ENCODE measurements at places on chromosomes 11 and 22. TPM values are rescaled to one million over a fixed set of nuclear protein-coding genes. Genes with fewer than 3 reads are reported as not detected.

Gene PANX3
- not detected for polyA plus RNA-seq

Gene PATE2
- polyA plus RNA-seq, result 0.25 TPM

Gene C22orf23
- polyA plus RNA-seq, result 5.9 TPM

Gene PRR5
- 24.5 TPM for polyA plus RNA-seq

Gene SLC35C1
- 6.4 TPM for polyA plus RNA-seq

Gene SLC5A4
- 1.4 TPM for polyA plus RNA-seq

Gene APBB1
- polyA plus RNA-seq, result 55.3 TPM

Gene KDM4E
- 0.47 TPM for polyA plus RNA-seq

Gene PDE3B
- 10.5 TPM for polyA plus RNA-seq

Gene MPZL3
- polyA plus RNA-seq, result 6.5 TPM

Gene SHANK3
- 13.6 TPM for polyA plus RNA-seq

- DNase-seq, result no peak
Measured at GRCh38 chr11:5297721-5298323, 3.9 kb downstream of the OR51B4 start.

- no peak for DNase-seq
Measured at GRCh38 chr11:72587696-72588095, 86.5 kb downstream of the PDE2A start.

- no peak for DNase-seq
Measured at GRCh38 chr22:43262990-43263644, 76.2 kb upstream of the TTLL12 start.

DNA sequence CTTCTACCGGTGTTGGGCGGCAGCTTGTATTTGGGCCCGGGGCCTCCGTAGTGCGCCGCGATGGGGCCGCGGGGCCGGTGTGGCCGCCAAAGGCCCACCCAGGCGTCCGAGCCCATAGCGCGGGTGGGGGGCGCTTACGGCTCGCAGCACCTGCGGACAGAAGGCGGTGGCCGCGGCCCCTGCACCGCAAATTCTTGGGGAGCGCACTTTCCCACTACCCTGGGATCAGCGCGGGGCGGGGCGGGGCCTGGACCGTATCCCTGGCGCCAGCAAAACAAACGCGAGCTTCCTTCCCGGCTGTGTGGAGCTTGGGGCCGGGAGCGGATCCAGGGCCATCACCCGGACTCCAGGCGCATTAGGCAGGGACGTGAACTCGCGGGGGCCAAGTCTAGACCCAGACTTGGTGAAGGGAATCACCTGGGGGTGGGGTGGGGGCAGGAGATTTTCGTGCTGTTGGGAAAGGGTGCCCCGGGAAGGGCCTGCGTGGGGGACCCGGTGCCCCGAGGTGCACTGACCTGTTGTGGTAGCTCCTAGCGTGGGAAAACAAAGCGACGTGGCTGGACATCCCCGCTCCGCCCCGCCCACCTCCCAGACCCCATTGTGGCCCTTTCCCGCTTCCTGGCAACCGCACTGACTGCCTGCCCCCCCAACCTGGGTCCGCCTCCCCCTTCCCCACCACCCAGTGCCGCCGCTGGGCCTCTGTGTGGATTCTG lies 2.3 kb upstream of the TYMP start:
- DNase-seq, result no peak

DNA sequence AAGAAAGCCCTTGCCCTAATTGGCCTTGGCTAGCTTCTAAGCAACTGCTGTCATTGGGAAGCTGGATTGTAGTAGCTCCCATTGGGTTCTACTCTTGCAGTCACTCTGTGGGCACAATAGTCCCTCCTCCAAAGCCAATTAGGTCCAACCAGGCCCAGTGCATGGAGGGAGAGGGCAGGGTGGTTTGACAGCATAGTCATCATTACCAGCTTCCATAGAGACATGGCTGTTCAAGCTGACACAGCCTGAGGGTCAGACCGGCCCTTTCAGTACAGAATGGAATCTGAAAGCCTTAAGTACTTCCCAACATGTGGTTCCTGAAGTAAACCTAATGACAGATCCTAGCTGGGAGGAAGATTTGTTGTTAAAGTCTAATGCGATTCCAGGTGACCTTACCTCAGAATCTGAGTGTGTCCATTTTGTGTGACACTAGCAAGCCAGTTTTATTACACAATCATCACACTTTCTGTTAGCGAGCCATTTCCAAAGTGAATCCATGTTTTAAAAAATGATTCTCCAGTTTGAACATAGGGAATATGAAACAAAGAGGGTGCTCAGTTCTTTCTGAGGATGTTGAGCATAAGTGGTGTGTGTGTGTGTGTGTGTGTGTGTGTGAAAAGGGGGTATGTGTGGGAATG lies 6.9 kb downstream of the PLET1 start:
- no peak for DNase-seq

- peak; percentile 77 for DNase-seq
Measured at GRCh38 chr11:130827451-130828377, 88.6 kb downstream of the SNX19 start.

DNA sequence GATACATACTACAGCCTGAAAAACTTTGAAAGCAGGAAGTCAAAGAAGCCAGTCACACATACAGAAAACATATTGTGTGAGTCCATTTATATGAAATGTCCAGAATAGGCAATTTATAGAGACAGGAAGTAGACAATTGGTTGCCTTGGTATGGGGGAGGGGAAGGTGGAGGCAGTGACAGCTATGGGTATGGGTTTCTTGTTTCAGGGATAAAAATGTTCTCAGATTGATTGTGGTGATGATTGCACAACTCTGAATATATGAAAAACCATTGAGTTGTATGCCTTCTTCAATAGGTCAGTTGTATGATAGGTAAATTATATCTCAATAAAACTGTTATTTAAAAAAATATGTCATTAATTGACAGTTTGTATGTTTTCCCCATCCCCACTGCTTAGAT lies 137.6 kb downstream of the SNX19 start:
- DNase-seq, result no peak

- no peak for DNase-seq
Measured at GRCh38 chr11:34345540-34345876, 12.3 kb downstream of the ABTB2 start.

DNA sequence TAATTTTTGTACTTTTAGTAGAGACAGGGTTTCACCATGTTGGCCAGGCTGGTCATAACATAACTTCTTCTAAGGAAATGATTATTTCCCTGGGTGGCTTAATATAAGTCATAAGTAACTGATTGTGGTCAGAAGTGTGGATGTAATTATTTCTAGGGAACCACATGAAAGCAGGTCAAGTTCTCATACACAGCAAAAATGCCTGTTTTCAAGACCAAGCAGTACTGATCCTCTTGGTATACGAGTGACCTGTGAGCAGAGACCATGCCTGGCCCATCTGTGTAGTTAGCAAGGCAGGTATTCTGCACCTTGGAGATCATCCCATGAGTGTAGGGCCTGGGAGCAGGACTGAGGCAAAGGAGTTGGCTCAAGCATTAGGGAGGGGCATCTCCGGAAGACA lies 32.5 kb upstream of the NUCB2 start:
- DNase-seq, result no peak

GRCh38 chr11:104352036-104352435 lies 188.1 kb upstream of the PDGFD start:
- DNase-seq, result no peak

- DNase-seq, result no peak
Measured at GRCh38 chr11:33642461-33643166, 58.0 kb downstream of the C11orf91 start.

GRCh38 chr22:48570912-48571311 lies 1256.8 kb downstream of the BRD1 start:
- DNase-seq, result no peak

DNA sequence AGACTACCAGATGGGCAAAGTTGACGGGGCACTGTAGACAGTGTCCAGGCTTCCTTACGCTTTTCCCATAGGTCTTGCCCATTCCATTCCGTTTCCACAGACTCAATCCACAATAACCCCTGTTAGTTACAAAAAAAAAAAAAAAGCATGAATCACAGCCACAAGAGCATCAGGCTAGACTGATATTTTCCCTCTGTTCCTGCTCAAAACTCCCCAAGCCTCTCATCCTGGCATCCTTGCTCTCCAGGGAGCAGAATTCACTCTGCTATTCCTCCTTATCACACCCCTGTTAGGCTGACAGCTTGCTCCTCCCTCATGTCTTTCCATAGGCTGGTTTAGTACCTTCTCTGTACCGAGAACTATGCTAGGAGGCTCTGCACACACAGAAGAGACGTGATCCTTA lies 42.2 kb downstream of the TMEM123 start:
- DNase-seq, result no peak

DNA sequence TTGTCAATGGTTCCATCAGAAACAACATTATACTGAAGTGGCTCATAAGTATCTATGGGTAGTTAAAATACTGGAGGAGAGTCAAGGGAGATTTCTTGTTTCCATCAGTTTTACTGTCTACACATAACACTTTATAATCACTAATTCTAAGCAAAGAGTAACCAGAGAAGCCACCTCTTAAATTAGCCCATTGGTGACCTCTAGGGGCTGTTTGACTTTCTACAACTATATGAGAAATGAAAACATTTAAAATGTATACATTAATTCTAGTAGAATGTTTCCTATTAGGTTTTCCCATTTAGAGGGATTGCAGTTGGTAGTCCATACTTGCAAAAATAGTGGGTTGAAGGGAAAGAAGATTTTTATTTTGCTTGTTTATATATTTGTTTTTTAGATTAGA lies 504.3 kb downstream of the FAM181B start:
- DNase-seq, result peak; percentile 40

GRCh38 chr22:33565580-33565995 lies 354.7 kb downstream of the LARGE1 start:
- no peak for DNase-seq

DNA sequence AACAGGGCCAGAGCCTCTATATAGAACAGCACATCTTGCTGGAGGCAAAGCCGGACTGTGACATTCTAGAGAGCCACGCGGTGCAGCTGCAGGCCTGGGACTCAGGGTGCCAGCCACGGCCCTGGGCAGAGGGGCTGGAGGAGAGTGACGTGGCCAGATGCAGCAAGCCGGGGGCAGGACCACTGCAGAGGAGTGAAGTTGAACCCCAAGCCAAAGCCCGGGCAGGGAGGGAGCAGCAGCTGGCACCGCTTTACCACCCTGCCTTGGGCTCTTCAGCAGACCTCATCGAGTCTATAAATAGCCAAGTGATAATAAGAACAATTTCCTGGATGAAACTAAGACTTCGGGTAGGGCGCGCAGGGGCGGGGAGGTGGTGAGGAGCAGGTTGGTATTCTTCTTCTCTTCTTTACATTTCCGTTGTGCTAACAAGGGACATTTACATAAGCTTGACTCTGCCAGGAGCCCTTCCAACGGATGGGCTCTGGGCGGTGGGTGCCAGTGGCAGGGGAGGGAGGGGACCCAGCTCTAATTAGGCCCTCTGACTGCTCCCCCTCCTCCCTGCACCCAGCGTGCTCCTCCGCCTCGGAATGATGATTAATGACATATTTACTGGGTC lies 110.2 kb downstream of the ST3GAL4 start:
- no peak for DNase-seq

- DNase-seq, result no peak
Measured at GRCh38 chr11:124676386-124676785, 2.7 kb downstream of the SPA17 start.

DNA sequence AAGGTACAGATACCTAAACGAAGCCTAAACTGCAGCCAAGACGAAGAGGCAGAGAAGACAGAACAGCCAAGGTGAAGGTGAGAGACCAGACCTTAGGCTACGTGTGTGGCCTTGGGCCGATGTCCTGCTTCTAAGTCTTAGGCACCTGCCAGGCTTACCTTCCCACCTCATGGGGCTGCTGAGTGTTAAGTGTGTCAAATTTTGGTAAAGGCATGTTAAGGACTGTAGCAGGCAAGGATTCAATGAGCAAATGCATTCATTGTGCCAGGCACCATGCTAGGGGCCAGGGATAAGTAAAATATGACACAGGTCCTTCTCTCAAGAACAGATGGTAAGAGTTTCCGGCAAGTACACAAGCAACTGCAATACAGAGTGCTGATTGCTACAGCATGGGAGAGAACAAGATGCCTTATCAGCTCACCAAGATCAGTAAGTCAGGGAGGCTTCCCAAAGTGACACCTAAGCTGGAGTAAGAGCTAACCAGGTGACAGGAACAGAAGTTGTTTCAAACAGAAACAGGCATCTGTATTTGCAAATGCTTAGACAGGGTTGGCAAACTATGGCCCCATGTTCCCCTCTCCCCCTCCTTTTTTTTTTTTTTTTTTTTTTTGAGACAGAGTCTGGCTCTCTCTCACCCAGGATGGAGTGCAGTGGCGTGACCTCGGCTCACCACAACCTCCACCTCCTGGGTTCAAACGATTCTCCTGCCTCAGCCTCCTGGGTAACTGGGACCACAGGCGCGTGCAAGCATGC lies 46.7 kb downstream of the CLTCL1 start:
- DNase-seq, result no peak

GRCh38 chr11:122780296-122780949 lies 57.9 kb upstream of the CRTAM start:
- no peak for DNase-seq

All from left kidney (tissue), 8 donors.